ENCODE measurements at places on chromosomes 5 and 9. TPM values are rescaled to one million over a fixed set of nuclear protein-coding genes. Genes with fewer than 3 reads are reported as not detected.

The PCDHGB2 gene
- 3.3 TPM for total RNA-seq

The TMEM252 gene
- total RNA-seq, result not detected

The TLX3 gene
- total RNA-seq, result not detected

The CTXN3 gene
- total RNA-seq, result not detected

- no peak for DNase-seq
Observed at GRCh38 chr9:123434619-123435240, 78.7 kb downstream of the CRB2 start.

DNA sequence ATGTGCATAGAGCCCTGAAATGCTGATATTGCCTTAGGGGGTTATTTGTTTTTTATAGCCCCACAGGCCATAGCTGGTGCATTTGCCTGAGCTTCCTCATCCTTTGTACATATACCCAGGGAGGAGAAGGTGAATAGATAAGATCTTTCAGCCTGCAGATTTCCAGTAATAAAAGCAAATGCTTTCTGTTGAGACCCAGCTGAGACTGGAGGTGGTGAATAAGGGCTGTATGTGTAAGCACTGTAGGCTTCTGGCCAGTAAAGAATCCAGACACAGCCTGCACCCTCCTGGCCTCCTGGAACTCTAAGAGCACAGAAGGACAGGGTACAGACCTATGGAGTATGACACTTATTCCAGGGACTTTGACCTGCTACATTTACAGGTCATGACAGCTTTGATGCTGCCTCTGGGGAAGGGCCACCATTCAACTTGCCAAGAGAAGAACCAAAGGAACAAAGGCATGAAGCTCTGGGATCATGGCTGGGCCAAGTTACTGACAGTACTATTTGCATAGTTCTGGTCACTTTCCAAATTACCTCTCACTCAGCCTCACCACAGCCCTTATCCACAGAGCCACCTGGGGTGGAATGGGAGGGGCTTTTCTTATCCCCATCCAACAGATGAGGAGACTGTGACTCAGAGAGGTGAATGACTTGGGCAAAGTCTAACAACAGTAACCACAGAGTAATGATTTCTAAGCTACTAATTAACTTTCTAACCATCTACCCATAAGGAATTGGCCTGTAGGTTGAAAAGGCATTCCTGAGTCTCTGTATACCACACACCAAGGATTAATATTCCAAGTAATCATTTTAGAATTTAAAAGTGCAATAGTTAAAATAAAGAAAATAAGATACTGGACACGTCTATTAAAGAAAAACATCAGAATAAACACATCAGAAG is 604.5 kb upstream of the KLF4 start:
- no peak for DNase-seq

- DNase-seq, result no peak
Observed at GRCh38 chr5:50921366-50922133, 255.1 kb downstream of the PARP8 start.

DNA sequence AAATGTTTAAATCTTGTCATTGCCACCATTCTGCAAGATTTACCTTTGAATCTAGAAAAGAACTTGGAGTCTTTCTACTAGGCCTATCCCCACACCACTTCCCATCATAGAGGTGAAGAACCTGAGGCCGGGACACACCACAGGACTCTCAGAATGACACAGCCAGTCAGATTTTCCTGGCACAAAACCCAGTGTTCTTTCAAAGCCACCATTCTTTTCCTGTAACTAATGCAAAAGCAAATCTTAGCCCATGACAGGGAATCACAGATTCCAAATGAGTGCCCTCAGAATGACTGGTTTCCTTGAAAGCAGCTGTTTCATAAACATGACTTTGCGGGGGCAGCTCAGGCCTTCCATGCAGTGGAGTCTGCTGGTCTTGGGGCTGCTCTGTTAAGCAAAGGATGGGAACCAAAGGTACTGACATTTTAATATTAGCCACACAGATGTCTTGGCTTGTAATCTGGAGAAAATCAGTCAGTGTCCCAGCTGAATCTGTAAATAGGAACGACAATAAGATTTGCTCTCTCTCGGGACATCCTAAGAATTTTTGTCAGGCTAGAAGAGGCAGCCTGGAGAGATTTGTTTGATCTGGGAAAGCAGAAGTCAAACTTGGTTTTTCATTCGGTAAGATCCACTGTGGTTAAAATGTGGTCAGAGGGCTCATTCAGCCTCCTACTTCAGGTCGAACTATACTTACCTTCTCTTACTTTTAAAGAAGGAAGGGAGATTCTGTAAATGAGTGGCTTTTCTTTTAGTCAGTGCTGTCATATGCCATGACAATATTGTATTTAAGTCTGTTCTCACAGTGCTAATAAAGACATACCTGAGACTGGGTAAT is 115.1 kb downstream of the PALM2AKAP2 start:
- peak; percentile 47 for DNase-seq

- DNase-seq, result no peak
Observed at GRCh38 chr5:176780176-176781053, 29.9 kb upstream of the UNC5A start.
